Activated CD8-positive, alpha-beta memory T cell treated with anti-CD3 and anti-CD28 coated beads for 1 hour (primary cell): ENCODE measurements at places on chromosomes 13 and 19.

- no peak for DNase-seq
Measured at GRCh38 chr19:33064792-33065550, at the start of gene RHPN2. Gene RHPN2, minus strand, starts transcription at chr19:33064888. Its CDS starts 36 bp downstream, at chr19:33064852.

DNA sequence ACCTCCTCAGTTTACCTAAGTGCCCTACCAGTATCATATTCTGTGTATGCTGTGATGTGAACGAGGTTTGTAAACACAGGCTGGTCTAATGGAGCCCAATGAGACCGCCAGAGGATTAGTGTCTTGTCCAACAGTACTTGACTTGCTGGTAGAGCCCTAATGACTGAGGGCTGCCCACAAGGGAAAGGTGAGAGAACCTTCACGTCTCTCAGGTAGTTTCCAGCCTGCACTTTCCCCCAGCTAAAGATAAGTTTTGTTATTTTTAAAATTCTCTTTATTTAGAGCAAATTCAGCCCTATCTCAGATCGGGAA, 498 bp upstream of the RBM26 start:
- no peak for DNase-seq

DNA sequence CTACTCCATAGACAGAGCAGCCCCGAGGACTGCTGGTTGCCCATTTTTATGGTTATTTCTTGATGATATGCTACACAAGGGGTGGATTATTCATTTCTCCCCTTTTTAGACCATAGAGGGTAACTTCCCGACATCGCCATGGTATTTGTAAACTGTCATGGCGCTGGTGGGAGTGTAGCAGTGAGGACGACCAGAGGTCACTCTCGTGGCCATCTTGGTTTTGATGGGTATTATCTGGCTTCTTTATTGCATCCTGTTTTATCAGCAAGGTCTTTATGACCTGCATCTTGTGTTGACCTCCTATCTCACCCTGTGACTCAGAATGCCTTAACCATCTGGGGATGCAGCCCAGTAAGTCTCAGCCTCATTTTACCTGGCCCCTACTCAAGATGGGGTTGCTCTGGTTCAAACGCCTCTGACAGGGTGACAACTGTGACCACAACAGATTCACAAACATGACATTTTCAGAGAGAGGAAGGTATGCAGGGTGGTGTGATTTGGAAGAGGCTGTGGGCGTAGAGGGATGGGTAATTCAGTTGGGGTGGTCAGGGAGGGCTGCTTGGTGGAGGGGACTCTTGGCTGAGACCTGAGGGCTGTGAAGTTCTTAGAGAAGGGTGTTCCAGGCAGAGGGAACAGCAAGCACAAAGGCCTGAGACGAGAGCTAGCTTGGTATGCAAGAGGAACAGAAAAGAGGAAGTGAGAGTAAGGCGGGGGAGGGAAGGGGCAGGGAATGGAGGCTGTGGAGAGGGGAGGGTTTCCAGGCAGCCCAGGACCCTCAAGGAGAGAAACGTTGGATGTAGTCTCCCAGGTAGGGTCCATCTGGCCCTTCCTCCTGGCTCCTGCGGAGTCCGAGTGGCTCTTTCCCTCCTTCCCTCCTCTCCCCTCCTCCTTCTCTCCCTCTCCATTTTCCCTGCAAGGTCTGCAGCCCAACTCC, 23.5 kb downstream of the FAM187B start:
- DNase-seq, result no peak

DNA sequence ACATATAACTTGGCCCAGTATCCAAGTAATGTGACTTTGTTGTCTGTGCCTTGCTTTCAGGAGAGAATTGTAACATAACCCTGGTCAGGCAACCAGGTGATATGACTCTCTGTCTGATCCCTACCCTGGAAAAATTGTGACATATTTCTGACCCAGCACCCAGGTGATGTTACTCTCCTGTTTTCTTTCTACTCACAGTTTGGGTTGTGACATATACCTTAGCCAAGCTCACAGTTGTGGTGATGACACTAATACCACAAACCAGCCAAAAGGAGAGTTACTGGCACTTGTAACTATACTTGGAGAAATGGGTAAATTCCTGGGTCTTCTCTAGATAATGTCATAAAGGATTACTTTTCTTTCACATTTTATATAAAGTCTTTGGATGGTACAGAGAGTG, 14.3 kb upstream of the ZNF254 start:
- DNase-seq, result no peak

DNA sequence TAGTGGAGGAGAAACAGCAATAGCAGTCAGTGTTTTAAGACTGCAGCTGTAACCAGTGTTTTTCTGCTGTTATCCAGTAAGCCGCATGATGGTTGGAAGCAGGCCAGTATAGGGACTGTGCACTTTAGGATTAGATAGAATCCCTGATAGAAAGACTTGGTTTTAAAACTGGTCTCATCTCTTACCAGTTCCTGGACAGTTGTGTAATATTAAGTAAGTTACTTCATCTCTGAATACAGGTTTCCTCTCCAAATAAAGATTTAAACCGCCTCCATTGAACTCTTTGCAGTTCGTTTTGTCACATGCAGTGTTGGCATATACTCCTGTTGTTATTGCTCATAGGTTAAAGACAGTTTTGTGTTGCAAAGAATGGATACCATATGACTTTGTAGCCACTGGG, 25.6 kb downstream of the URI1 start:
- DNase-seq, result no peak

GRCh38 chr13:93345770-93346169, 119.2 kb downstream of the GPC6 start:
- DNase-seq, result no peak

DNA sequence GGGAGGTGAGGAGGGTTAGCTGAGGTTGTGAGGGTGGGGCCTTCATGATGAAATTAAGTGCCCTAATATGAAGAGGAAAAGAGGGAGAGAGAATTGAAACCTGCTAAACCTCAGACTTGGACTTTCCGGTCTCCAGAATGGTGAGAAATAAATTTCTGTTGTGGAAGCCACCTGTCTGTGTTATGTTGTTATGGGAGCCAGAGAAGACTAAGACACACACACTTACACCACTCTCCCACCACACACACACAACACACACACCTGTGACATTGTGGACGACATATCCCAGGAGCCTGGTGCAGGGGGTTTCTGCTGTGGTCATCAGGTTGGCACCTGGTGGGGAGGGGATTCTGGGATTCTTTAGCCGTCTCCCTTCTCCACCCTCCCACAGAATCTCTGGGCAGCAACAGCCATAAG, 14.0 kb downstream of the KLK4 start:
- DNase-seq, result no peak

DNA sequence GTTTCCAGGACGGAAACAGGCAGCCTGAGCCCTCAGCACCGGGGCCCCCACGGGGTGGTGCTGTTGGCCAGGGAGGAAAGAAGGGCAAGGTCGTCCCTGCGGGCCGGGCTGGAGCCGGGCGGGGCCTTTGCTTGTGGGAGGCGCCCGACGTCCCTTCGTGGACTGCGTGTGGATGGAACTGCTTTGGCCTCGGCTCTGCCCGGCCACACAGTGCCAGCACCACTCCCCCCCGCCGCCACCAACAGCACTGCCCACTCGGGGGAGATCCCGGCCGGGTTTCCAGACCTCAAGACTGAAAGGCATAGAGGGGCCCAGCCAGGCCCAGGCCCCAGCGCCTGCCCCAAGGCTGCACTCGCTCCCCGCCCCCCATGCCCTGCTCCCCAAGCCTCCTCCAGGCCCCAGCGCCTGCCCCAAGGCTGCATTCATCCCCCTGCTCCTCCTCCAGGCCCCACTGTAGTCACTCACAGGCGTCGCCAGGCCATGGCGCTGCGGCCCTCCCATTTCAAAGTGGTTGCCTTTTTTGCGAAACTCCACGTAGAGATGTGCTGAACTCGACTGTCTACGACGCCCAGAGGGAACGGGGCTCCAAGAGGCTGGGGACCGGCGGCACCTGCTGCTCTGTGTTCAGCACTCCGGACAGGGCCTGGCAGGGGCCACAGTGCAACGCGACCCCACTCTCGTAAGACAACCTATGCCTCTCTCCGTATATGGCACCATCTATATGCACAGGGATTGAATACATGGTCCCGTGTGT, 22.5 kb downstream of the C13orf46 start:
- DNase-seq, result no peak

DNA sequence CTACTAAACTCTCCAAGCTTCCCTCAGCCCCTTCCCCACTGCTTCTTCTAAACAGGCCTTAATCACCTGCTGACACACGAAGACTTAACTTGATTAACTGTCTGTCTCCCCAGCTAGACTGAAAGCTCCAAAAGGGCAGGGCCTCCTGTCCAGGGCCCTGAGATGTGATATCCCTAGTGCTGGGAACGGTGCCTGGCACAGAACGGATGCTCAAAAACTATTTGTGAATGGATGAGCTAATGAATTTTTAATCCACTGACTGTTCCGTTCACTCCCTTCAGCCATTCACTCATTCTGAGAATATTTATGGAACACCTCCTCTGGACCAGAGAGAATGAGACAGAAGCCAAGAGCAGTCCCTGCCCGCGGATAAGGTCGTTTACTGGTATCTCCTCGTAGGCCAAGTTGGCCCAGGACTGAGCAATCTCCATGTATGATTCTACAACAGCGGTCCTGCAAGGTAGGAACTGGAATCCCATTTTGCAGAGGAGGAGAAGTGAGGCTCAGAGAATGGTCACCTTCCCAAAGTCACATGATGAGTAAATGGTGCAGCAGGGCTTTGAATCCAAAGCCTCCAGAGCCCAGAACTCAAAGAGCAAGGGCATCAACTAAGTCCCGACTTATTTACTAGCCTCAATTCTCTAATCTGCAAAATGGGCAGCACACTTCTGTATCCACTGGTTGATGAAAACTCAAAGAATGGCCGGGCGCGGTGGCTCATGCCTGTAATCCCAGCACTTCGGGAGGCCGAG, 3.4 kb downstream of the DMWD start:
- DNase-seq, result no peak

GRCh38 chr13:88153353-88153752, 482.2 kb downstream of the SLITRK5 start:
- DNase-seq, result no peak

- DNase-seq, result no peak
Measured at GRCh38 chr13:24906268-24906667, 142.3 kb downstream of the RNF17 start.

DNA sequence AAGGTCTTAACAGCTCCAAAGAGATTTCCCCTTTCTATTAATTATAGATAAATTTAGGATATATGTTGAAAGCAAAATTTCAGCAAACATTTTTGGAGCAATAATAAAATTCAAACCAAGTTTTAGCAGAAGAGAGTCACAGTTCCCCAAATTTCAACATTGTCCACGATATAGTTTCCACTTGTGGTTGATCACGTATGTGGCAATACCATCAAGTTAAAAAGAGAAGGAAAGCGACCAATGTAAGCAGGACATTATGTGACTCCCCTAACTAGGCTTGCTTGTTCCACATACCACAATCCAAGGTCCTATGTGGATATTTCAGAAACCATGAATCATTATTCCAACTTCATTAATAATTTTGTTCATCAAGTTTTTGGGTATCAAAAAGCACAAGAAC, 52.8 kb downstream of the ELF1 start:
- DNase-seq, result no peak

DNA sequence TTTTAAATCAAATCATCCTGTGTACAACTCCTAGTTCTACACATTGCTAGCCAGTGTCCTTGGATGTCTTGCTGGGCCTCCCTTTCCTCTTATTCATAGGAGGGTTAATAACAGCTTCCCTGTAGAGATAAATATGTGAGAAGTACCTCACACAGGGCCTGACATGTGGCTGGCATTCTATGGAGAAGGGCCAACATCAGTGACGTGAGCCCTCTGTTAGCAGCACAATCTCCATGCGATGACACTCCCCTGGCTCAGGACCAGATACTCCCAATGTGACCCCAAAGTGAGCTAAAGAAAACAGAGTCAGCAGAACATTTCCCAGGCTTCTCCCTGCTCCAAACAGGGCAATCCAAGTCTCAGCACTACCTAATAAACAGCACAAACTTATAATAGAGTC, 818.4 kb downstream of the DIAPH3 start:
- no peak for DNase-seq

- no peak for DNase-seq
Measured at GRCh38 chr13:57633950-57634838, 2.6 kb downstream of the PCDH17 start.

DNA sequence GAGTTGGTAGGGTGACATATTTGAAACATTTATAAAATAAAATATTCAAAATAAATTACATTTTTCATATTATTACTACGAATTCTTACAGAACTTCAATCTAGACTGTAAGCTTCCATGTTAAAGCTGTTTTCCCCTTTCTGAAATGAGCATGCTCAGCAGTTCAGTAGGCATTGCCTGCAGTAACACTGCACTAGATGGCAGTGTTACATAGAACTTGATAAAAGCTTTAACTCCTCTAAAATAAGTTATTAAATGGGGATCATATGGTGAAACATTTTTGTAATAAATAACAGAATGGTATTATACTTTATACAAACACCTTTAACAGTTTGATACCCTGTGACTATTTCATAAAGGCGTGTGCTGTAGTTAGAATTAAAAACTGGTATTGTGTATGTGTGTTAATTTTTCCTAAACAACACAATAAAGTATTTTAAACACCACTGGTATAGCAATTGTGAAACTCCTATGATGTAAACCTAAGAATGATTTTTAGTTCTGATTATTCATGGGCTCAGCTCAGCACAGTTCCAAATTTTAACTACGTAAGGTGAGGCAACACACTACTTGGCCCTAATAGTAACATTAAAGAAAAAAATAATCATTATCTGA, 11.6 kb upstream of the GPR18 start:
- no peak for DNase-seq

GRCh38 chr13:106296723-106297122, 238.7 kb downstream of the EFNB2 start:
- DNase-seq, result no peak

GRCh38 chr19:51394050-51394836, 3.9 kb upstream of the C19orf84 start:
- DNase-seq, result peak; percentile 70

DNA sequence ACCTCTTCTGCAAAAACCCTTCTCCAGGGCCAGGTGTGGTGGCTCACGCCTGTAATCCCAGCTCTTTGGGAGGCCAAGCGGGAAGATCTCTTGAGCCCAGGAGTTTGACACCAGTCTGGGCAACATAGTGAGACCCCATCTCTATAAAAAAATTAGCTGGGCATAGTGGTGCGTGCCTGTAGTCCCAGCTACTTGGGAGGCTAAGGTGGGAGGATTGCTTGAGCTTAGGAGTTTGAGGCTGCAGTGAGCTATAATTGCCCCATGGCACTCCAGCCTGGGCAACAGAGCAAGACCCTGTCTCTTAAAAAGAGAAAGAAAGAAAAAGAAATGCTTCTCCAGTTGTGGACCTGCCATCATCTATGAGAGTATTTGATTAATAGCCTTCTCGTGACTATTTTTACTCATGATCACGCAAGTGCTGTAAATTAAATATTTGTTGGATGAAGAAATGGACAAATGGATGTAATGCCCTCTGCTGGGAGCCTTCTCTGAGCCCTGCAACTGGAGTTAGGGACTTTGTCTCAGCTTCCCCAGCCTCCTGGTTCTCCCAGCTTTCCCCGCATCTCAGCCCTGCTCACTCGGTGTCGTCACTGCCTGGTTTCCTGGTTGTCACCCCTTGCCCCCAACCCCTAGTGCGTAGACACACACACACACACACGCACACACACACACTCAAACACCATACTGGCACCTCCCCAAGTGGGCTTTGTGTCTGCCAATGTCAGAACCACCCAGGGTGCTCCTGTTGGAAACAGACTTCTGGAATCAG, 12.2 kb downstream of the WIZ start:
- no peak for DNase-seq
